ENCODE measurements at places on chromosomes 6 and 20.

DNA sequence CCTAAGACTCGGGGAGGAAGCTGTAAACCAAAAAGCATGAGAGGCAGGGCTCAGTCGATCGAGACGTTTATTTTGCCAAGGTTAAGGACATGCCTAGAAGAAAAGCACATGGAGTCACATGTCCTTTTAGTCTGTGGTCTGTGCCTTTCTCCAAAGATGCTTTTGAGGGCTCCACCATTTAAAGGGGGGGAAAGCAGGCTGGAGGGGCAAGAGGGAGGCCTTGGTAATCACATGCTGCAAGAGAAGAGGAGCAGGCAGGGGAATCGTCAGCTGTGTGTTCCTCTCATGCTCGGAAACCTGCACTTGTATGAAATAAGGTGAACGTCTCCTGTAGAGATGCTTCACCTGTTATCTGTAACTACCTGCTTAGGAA lies 9.1 kb upstream of the YTHDF1 start:
- ATAC-seq: no peak

- no peak for ATAC-seq
Observed at GRCh38 chr6:27980111-27980510, 23.1 kb downstream of the OR2B6 start.

DNA sequence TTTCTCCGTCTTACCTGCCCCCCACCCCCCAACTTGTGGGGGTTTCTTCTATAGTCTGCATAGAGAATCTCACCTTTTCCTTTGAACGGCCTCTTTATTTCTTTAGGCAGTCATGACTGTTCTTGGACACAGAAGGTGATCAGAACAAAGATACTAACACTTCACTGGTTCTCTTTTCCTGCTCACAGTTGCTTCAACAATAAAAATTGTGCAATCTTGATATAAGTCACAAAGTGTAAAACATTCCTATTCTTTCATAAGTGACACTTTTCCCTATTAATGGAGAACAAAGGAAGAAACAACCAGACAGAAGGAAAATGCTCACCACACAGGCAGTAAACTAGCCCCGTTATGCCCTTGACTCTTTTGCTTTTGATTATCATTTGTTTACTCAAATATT lies 238.4 kb upstream of the QKI start:
- no peak for ATAC-seq

DNA sequence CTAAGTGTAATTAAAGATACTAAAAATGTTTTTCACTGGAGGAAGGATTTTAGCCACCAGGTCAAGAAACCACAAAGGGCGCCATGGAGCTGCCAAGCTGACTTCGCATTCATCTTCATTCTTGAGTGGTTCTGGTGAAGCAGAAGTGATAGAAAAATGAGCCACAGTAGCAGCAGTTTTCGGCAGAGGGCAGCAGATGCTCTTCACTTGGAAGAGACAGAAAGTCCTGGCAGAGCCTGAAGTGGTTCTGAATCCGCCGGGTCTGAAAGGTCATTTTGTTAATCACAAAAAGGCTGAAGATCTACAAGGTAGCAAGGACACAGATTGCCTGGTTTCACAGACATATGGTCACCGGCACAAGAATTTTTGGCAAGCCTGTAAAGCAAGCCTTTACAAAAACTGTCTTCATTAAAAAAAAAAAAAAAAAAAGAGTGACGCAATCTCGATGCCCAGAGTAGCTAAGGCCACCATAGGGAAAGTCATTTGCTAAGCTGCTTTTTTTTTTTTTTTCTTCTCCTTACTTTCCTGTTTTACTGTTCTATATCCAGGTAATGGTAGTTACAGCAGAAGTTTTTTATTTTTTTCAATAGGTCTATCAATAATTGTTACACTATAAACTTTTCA lies 345.1 kb upstream of the AGPAT4 start:
- no peak for ATAC-seq

GRCh38 chr20:58511364-58511763 lies 3.8 kb downstream of the APCDD1L start:
- no peak for ATAC-seq

GRCh38 chr20:41440882-41441281 lies 74.3 kb upstream of the EMILIN3 start:
- no peak for ATAC-seq

- ATAC-seq: no peak
Observed at GRCh38 chr6:12545619-12546409, 170.8 kb upstream of the PHACTR1 start.

DNA sequence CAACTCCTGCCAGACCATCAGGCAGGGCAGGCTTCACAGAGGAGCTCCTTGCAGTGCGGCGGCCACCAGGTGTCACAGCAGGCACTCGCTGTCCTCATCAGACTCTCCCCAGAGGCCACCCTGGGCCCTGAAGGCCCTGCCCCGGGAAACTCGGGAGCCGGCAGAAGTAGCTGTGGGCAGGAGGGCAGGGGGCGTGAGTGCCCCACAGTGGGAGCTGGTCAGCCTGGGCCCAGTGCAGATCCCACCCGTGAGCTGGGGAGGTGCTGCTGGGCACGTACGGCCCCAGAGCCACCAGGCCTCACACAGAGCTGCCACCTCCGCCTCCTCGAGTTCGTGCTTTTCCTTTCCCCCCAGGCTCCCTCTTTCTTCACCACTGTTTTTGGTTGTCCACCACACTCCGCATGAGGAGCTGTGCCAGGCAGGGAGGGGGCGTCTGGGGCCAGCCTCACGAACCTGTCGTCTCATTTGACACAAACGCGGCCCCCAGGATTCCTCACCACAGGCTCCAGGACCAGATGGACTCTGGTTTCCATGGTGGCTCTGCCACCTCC lies 33.8 kb downstream of the FRMD1 start:
- ATAC-seq: no peak

DNA sequence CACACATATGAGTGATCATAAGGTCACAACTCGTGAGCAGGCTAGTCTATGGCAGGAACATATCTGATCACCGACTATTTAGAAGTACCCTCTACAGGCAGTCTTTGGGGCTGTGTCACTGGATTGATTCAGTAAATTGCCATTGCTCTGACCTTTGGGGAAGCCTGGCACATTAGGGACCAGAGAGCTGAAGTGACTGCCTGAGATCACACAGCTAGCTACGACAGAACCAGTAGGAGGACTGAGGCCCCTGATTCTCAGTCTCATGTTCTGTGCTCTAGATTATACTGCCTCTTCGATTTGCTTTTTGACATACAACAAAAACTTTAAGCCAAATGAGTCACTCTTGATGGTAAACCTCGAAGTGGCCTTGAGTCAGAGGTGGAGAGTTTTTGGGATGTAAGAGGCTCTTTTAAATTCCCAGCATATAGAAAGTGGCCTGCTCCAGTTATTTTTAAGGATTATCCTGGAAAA lies 247.5 kb upstream of the SUPT3H start:
- peak; percentile 55 for ATAC-seq

GRCh38 chr6:73798592-73798991 lies 102.6 kb downstream of the CD109 start:
- peak; percentile 55 for ATAC-seq

- no peak for ATAC-seq
Observed at GRCh38 chr20:4491643-4492042, 230.1 kb upstream of the PRND start.

DNA sequence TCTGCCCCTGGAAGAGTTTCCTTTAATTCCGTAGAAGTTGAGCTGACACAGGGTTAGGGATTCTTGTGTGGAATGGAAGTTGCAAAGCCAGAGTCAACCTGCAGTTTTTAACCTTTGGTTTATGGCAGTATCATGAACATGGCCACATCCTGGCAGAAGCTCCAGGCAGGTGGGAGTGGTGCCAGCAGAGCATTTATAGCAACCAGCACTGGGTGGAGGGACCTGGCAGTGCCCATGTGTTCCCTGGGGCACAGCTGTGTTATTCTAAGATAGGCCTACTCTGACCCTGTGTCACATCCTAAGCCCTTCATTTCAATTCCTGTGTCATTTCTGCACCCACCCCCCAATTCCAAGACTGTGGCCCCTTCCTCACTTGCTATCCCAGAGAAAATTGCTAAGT lies 26.1 kb upstream of the ZNF831 start:
- no peak for ATAC-seq

DNA sequence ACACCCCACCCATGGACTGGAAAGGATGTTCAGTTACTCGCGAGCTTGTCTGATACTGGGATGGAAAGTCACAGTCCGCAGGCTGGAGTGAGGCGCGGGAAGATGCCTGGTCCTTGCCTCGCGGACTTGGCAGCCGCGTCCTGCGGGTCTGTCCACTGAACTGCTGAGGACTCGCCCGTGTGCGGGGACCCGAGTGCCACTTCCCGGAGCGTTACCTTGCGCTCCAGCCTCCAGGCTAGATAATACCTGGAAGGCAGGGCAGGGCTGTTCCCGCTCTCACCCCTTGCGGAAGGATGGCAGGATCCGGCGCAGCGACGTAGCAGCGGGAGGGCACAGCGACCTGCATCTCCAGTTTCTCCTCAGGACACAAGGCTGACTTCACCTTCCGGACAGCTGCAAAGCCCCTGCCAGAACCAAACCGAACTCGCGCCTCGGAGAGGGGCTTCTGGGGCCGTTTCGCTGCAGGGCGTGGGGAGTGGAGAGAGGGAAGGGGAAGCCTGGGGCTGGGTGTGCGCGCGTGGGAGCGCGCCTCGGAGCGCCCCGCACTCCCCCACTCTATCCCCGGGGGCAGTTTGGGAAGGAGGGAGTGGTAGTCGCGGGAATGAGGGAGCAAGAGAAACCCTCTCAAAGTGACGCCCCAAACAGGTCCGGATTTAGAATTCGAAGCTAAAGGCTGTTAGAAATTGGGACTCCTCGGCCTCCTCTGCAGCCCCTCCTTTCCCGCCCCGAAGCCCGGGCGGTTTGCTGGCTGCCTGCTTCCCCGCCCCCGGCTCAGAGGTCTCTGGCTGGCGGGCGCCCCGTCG lies at the start of gene KCNQ5:
TSS of gene KCNQ5 (plus strand) at position 774 of the 803 bp plus-strand sequence.
- no peak for ATAC-seq

GRCh38 chr6:71402096-71402495 lies 113.5 kb downstream of the OGFRL1 start:
- no peak for ATAC-seq

- no peak for ATAC-seq
Observed at GRCh38 chr6:39389484-39389767, 66.9 kb upstream of the KCNK16 start.

DNA sequence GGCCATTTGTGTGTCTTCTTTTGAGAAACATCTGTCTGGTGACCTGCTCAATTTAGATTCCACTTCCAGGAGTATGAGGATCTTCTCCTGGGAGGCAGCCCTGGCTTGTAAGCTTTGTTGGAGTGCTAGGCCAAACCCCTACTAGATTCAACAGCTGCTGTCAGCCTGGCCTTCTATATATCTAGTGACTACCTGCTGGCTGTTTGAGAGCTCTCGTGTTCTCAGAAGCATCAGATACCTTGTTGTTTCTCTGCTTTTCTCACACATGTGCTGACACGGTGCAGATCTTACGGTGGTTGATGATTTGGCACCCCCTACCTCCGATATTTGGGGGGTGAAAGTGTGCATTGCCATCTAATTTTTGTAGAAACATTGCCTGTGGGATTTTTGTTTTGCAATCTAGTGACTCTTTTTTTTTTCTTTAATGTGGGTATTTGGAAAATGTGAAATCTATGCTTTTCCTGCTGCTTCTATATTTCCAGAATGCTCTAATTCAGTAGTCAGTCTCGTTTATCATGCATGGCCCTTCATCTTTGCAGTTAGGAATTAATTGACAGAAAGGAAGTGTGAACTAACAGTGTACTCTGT lies 4.7 kb downstream of the CCN2 start:
- ATAC-seq: no peak

DNA sequence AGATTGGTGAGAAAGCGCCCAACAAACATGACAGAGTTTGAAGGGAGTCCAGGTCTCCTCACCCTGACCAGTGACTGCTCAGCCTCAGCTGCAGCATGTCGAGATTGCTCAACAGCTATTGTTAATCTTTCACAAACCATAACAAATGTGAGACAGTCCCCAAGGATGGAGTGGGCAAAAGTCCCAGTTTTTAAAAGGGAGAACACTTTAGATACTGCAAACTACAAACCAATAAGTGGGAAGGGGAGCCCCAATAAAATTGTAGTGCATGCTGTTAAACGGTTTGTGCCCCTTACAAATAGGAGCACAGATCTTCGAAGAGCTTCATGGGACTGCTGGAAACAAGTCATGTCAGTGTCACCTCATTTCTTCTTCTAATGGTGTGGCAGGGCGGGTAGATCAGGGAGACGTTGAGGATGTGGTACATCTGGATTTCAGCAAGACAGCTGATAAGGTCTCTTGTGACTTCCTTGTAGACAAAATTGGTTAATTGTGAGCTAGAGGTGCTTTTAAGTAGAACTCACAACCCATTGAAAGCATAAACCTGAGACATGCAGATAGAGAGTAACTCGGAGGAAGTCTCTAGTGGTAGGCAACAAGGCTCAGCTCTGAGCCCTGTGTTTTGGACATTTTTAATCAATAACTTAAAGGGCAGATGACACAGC lies 134.0 kb upstream of the ARMC2 start:
- ATAC-seq: no peak

- no peak for ATAC-seq
Observed at GRCh38 chr6:124158024-124158423, 354.4 kb downstream of the NKAIN2 start.

DNA sequence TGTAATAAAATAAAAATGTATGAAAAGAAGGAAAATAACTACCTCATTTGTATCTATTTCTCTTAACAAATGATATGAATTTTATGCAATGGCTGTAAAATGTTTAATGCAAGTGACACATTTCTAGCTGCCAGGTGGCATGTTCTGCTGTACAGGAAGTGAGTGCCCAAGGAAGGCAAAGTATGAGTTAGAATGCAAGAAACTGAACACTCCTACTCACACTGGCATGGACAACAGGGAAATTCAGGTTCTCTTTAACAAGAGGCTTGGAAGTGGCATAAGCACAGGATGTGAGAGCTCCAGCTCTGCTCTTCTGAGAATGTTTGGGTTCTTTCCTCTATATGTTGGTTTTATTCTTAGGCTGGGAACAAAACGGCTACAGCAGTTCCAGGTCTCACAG lies 20.4 kb upstream of the LAMA4 start:
- no peak for ATAC-seq

DNA sequence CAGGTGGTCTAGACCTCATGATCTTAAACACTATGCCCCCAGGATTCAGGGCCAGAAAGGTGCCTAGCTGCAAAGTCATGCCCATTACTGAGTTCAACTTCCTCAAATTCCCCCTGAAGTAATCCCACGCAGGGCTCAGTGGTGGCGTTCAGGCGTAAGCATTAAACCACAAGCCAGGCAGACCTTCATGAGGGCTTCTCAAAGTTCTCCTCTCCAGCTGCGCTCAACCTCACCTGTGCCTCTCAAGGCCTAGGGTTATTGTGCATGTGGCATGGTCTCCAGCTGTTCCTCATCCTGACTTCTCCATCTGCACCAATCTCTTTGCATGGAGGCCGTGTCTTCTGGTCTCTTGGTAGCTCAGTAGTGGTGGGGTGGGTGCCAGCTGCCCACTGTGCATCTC lies 113.6 kb downstream of the TSHZ2 start:
- ATAC-seq: no peak

- no peak for ATAC-seq
Observed at GRCh38 chr6:17965397-17965796, 22.0 kb downstream of the KIF13A start.

- ATAC-seq: peak; percentile 45
Observed at GRCh38 chr6:155530219-155530834, 74.7 kb upstream of the NOX3 start.

GRCh38 chr6:79570129-79571029 lies 33.1 kb upstream of the LCA5 start:
- ATAC-seq: no peak

GRCh38 chr6:26109772-26110171 lies 22.5 kb downstream of the HFE start:
- ATAC-seq: no peak

GRCh38 chr6:40563111-40563510 lies 24.1 kb downstream of the LRFN2 start:
- ATAC-seq: no peak

- no peak for ATAC-seq
Observed at GRCh38 chr6:10395171-10395703, 19.6 kb downstream of the TFAP2A start.

- no peak for ATAC-seq
Observed at GRCh38 chr6:35048031-35048613, 93.0 kb downstream of the TCP11 start.
